ENCODE measurements at places on chromosomes 13 and 19. TPM values are rescaled to one million over a fixed set of nuclear protein-coding genes. Genes with fewer than 3 reads are reported as not detected.
A peak's percentile ranks its signal among the peaks of the same experiment; 100 is the strongest.

DNA sequence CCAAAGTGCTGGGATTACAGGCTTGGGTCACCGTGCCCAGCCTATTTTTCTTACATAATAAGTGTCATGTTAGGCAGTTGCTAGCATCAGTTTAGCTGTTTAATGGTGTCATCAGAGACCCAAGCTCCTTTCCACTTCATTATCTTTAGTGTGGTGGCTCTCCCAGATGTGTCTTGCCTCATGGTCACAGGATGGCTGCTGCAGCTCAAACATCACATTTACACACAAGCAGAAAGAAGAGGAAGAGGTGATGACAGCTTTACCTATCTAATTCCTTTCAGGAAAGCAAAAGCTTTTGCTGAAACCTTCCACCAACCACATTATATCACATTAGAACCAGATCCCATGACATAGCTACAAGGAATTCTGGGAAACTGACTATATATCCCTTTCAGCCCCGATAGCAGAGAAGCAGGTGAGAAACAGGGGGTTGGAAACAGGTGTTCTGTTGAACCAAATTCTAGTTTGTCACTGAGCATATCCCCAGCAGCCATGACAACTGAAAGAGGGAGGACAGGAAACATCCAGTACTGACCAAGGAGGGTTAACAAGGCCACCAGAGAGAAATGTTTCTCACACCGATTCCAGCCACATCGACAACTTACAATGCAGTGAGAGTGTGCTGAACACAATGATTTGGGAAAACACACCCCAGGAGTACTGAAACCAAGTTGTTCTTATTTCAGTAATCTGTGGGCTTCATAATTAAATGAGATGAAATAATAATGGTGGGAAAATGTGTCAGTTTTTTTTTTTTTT is 617.0 kb downstream of the UQCRFS1 start:
- no peak for DNase-seq

GRCh38 chr19:38862321-38863059 is 12.7 kb upstream of the HNRNPL start:
- peak; percentile 29 for DNase-seq

DNA sequence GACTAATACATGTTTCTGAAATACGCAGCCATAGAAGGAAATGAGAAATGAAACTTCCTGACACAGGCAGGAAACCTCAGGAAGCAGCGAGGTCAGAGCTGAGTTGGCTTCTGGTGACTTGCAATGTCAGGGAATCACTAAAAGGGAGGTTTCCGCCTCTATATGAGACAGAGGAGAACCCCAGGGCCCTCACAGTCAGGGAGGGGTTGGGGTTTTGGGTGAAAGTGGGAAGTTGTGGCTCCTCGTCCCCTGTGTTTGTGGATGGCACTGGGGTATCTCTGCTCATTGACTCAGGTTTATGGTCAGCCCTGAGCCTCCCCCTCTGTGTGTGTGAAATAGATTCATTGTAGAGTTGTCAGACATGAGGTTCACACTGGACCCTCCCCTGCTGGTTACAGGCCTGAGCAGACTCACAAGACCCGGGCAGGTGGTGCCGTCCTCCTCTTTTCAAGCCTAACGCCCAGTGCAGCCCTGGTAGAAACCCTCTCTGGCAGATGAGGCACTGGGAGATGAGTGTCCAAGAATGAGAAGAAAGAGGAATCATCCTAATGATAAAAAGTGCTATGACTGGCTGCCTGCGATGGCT is 5.5 kb upstream of the LILRA6 start:
- DNase-seq = no peak

Gene ZNF324B
- 2.5 TPM for polyA plus RNA-seq

Gene FOSB
- 48.6 TPM for polyA plus RNA-seq

Measured in fibroblast of lung (primary cell).